CMK (cell line): ENCODE measurements at places on chromosomes 7 and 10.

DNA sequence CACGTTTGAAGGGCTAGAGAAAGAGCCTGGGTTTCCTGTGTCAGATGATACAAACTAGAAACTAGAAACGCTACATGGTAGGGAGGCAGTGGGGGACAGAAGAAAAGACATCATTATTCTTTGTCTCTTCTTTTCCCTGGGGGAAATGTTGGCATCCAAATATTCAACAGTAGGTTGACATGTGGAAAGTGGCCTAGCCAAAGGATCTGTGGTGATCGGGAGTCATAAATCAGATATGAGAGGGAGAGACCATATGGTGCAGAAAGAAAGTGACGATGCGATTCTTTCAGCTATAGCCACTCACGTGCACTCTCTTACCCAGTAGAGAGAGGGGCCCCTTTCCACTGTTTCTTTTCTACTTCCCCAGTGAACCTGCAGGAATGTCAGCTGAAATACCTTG is 964.7 kb downstream of the LRMDA start:
- DNase-seq, result no peak

DNA sequence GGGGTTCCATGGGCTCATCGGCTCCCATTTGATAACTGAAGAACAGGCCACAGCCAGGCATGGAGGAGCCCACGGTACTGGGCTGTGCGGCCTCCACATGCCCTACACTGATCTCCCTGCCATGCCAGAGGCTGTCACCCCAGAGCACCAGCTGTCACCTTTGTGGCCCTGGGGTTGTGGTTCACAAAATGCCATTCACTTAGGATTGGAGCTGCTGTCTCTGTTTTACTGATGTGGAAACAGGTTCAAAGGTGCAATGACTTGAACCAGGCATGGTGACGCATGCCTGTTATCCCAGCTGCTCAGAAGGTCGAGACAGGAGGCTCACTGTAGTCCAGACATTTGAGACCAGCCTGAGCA is 4.3 kb upstream of the UPK3B start:
- no peak for DNase-seq

DNA sequence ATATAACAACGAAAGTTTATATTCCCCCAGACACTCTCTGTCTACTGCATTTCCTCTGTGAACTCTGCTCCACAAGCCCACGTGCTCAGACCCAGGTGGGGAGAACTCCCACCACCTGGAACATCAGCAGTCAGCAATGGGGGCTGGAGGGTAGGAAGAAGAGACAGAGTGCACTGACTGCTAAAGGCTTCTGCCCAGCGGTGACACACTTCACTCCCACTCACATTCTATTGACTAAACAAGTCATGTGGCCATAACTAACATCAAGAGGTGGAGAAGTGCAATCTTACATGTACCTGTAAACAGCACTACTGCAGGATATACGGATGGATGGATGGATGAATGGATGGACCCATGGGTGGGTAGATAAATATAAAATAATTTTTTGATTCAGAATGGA is 122.2 kb downstream of the MPP7 start:
- no peak for DNase-seq

DNA sequence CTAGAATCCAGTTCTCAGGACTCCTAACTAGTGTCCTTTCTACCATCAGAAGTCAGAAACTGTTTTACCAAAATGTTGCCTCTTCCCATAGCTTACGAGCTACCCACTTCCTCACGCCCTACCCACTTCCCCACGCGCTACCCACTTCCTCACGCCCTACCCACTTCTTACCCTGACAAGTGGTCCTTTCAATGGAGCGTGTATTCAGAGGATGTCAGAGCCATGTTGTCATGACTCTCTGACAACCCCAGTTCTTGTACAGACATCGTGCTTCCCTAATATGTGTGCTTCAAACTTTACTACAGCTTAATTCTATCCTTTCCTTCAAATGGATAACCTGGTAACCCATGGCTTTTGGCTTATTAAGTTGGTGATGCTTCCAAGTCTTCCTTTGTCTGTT is 84.8 kb upstream of the PHF14 start:
- no peak for DNase-seq

DNA sequence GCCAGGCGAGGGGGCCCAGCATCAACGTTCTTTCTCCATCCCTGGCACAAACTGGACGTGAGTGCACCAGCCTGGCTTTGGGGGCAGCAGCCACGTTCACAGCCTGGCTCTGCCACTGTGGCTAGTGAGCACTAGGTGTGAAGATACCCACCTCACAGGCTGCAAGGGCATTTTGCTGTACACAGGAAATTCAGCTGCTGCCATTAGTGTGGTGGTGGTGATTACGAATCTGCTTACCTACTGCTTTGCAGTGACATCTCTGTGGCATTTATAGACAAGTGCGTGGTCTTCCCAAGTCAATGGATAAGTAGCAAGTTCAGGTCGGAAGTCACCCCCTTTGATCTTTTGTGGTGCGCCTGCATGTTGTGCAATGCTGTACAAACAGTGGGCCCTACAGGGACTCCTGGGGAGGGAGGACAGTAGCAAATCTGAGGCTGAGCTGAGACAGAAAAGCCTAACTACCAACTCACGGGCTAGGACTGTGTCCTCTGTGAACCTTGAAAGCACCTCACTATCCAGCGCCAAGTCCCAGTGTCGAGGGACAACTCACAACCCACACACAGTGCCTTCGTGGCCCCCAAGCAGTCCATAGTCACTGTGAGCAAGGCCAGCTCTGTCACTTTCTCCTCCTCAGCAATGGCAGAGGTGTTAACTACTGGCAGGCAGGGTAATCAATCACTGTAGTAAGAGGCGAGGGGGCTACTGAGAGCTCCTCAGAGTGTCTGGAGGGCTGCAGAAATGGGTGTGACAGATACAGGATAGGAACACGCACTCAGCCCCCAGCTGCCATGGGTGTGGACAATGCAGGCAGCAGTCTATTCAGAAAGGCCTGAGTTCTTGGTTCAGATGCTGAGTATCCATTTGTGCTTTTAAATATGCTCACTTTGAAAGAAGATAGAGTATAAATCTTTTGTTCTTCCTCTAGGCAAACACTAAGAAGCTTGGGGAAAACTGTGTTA is 17.0 kb upstream of the MMP21 start:
- DNase-seq, result no peak

DNA sequence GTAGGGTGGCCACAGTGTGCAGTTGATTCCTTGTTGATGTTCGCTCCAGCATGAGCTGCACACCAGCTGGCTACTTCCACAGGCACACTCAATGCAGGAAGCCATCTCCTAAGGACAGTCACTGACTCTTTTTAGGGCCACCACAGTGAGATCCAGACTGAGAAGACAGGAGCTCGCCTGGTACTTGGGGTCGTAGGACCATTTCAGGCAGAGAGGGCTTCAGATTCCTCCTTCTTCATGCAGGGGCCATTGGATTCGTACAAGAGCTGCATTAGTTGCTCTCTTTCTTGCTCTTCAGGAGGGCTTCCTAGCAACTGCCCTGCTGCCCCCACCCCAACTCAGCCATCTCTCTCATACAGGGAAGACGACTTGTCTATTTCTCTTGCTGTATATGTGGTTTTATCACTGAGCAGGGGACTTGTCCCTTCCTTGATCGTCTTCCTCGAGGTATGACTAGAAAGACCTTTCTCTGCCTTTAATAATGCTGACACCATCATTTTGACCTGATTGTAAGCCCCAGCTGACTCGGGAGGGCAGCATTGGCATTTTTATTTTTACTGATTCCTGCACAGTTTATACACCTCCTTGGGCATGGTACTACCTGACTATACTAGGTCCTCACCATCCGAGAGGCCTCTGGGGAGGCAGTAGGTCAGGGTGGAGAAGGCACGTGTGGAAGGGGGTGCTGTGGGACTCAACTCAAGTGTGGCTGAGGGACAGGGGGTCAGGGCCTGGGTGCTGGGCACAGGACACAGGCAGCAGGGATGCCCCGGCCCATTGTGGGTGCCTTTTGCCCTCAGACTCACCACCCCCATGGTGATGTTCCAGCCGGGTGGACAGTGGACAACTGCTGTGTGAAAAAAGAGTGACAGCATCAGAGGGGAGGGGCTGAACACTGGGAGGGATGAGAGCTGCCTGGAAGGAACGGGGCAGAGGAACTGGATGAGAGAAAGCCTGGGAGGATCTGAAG is 136.7 kb upstream of the ZNF746 start:
- no peak for DNase-seq

- DNase-seq, result no peak
Observed at GRCh38 chr7:158710651-158711102, 6.1 kb upstream of the NCAPG2 start.

DNA sequence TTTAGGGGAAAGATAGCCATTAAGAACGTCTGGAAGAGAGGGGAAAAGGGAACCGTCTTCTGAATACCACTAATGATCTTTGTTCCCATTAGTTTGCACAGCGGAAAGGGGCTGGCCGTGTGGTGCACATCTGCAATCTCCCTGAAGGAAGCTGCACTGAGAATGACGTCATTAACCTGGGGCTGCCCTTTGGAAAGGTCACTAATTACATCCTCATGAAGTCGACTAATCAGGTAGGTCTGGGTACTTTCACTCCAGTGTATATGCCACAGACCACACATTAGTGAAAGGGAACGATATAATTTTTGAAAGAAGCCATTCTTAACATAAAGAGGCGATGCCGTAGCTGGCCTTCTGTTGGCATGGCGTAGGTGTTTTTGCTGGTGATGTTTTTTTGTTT is 74.3 kb upstream of the PDCD4 start:
- no peak for DNase-seq

DNA sequence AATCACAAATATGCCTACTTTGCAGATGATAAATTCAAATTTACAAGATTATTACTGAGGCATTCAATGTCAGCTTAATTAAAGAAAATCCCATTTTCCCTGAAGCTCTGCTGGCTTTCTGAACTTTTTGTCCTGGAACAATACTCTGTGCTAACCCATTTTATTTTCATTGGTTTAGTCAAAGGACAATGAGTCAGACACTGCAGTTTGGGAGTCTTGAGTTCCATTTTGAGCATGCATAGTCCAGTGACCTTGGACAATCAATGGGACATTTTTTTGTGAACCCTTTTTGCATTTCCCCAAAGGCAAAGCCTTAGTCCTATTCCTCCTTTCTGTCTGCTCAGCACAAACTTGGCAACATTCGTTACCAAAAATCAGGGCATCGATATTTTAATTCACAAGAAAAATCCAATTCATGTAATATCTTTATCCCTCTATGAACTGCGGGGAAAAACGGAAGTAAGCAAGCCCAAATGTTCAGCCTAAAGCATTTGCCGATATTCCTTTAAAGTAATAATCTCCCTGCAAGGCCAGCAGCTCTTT is 339.8 kb downstream of the RNLS start:
- DNase-seq, result no peak
